Hematopoietic multipotent progenitor cell (in vitro differentiated cells): ENCODE measurements at places on chromosomes 5 and 9.

DNA sequence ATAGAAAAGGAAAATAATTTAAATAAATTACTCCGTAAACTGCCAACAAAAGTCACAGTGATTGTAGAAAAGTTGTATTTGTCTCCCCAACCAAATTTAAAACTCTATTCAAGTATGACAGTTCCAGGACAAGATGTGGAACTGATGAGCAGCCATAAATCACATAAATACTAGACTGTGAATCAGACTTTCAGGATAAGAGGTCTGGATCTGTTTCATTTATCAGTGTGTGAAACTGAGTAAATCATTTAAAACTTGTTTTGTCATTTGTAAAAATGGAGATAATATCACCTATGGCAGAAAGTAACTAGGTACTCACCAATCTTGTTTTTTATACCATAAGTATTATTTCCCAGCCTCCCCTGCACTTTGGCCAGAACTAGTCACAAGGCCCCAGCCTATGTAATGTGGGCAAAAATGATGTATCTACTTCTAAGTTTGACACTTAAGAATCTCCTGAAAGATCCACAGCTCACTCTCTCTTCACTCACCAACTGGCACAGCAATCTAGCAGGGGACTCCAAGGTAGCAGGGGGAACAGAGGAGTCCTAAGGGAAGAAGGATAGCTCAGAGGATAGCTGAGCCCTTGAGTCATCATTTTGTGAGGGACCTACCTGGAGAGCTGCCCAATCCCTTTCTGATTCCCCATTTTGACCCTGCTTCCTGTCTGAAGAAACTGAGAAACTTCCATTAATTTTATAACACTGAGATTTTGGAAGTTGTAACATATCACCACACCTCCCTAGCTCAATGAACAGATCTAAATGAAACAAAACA lies 31.6 kb downstream of the TMEM161B start:
- DNase-seq, result no peak

- no peak for DNase-seq
Observed at GRCh38 chr5:73120222-73121118, at the start of gene TMEM171. Gene TMEM171 (plus strand): TSS chr5:73120575. CDS start chr5:73123374, 2,799 bp downstream.

GRCh38 chr5:43037636-43038495 lies 2.3 kb downstream of the ANXA2R start:
- DNase-seq, result no peak

DNA sequence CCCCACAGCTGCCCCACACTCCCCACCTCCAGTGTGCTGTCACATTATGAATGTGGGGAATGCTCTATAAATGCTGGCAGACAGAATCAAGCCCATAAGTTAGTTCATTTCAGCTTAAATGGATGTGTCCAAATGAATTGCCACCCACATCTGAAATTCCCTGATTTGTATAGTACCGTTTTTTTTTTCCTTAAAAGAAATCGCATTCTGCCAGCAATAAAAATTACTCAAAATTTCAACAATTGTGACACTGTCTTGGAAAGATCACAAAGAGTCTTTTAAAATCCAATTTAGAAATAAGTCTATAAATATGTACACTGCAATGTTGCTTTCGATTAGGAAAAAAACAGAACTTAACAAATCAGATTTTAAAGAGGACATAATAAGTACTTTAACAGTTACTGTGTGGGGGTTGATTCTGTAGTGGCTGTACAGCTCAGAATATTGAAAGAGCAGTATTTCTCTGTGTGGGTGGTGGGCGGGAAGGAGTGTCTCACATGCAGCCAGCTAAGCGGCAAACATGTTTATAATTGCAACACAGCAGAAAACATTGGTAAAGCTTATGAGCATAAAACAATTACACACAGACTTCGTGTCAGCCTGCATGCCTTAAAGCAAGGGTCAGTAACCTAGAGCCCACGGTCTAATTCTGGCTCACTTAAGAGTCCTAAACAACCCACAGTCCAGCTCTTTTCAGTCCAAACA lies 24.9 kb upstream of the CSNK1G3 start:
- no peak for DNase-seq

DNA sequence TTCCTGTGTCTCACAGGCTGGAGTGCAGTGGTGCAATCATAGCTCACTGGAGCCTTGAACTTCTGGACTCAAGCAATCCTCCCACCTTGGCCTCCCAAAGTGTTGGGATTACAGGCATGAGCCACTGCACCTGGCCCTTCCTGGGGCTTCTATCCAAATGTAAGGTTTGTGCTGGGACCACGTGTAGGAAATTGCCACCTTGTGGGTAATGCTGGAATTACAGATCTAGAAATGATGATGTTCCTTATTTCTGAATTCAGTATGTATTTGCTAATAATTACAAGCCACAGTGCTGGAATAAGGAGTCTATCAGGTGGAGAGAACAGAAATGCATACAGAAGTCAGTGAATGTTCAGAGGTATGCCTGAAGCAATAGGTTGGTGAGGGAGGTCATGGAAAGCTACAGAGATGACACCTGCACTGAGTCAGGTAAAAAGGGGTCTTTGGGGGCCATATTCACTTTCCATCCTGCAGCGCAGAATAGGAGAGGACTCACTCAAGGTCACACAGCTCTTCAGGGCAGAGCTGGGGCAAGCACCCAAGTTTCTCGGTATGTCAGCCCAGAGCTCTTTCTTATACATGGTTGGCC lies 8.8 kb upstream of the IGFBPL1 start:
- DNase-seq, result peak; percentile 68

DNA sequence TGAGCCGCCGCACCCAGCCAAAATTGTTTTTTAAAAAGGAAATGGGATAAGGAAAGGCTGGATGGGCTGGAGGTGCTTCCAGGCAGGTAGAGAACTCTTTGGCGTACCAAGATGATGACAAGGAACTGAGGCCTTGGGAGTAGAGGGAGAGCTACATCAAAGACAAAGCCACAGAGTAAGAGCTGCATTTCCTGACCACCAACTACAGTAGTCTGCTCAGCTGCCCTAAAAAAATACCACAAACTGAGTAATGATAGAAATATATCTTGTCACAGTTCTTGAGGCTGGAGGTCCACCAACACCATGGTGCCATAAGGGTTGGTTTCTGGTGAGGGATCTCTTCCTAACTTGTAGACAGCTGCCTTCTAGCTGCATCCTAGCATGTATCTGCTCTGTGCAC lies 8.2 kb downstream of the OR1K1 start:
- no peak for DNase-seq

DNA sequence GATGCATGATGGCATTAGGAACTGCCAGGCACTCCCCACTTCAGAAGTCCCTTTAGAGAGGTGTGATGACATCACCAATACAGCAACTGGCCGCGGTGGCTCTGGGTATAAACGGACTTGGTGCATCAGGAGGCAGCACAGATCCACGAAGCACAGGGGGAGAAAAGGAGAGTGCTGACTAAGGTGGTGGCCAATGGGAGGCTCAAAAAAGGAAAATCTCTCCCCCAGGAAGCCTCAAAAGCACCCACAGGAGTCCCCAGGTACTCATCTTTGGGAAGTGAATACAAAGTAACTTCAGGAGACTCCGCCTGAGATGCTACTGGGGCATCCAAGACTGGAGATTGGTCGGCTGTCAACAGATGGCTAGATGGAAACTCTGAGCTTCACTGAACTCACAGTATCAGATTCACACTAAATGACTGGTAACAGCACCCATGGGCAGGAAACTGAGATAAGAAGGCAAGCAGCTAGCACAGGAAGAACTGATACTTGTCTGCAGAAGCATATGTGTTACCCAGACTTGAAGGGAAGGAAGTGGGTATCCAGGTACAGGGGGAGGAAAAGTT lies 7.6 kb downstream of the TTC39B start:
- peak; percentile 75 for DNase-seq

GRCh38 chr9:128070874-128071273 lies 2.8 kb downstream of the SLC25A25 start:
- no peak for DNase-seq

GRCh38 chr9:116355153-116355921 lies 201.7 kb downstream of the PAPPA start:
- no peak for DNase-seq

- DNase-seq, result no peak
Observed at GRCh38 chr9:27489087-27489876, 34.8 kb upstream of the IFNK start.

DNA sequence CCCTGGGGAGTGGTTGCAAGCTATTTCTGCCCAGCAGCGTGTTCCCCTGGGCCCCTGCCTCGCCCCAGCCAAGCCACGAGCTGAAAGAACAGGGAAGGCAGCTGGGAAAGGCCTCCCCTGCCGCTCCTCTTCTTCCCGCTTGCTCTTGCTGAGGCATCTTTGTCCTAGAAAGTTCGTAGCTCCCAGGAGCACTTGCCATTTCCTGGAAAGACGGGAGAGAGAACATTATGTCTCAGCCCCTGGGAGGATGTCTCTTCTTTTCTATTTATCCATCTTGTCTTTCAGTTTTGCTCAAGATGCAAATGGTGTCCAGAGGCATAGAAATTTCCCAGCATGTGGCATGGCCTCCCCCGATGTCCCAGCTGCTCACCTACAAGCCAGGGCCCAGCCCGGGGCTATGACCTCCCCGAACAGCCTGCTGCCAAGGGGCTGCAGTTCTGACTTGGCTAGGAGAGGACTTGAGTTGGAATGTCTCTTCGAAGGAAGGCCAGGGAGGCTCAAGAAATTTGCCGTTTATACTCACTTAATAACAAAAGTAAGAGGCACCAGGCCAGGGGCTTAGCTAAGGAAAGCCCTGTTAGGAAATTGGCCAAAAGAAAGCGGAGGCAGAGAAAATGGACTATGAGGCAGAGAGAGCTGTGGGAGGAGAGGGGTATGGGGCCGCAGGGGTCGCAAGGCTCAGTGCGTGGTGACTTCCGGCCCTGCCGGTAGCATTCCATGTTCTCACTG lies 87.3 kb downstream of the LIFR start:
- no peak for DNase-seq

GRCh38 chr9:127769929-127770582 lies 8.4 kb downstream of the SH2D3C start:
- peak; percentile 40 for DNase-seq

- no peak for DNase-seq
Observed at GRCh38 chr9:120918931-120919842, 7.4 kb downstream of the TRAF1 start.

- DNase-seq, result no peak
Observed at GRCh38 chr5:135364421-135365262, 34.4 kb downstream of the MACROH2A1 start.

- no peak for DNase-seq
Observed at GRCh38 chr5:145226726-145227125, 608.4 kb downstream of the PRELID2 start.

DNA sequence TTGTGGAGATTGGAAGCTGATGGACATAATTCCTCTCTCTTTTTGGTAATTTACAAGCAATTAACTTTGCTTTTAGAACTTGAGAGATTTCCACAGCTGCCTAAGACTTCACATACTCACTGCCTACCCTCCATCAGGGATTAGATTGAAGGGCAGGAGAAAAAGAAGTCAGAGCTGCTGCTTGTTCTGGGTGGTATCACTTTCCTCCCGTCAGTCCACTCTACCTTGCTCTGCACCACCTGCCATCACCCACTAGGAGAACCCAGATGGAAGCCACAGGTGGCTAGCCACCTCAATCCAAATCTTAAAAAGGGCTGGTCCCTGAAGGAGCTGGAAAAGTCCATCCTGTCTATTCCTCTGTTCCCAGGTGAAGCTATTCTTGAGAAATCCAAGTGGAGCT lies 10.5 kb downstream of the IRF1 start:
- peak; percentile 41 for DNase-seq

DNA sequence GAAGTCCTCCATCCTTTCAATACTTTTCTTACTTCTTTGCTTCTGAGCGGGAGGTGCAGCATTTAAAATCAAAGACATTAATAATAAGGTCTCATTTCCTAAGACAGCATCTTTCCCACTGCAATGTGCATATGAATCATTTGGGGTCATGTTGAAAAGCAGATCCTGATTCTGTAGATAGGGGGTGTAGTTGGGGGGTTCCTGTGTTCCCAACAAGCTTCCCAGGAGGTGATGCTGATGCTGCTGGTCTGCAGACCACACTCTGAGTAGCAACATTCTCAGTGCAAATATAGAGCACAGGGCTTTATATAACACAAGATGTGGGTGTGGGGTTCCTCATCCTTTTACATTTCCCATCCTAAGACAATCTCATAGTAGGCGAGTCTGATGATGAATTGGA lies 126.5 kb upstream of the PALM2AKAP2 start:
- DNase-seq, result no peak

GRCh38 chr5:174288439-174288838 lies 242.9 kb downstream of the NSG2 start:
- DNase-seq, result no peak

DNA sequence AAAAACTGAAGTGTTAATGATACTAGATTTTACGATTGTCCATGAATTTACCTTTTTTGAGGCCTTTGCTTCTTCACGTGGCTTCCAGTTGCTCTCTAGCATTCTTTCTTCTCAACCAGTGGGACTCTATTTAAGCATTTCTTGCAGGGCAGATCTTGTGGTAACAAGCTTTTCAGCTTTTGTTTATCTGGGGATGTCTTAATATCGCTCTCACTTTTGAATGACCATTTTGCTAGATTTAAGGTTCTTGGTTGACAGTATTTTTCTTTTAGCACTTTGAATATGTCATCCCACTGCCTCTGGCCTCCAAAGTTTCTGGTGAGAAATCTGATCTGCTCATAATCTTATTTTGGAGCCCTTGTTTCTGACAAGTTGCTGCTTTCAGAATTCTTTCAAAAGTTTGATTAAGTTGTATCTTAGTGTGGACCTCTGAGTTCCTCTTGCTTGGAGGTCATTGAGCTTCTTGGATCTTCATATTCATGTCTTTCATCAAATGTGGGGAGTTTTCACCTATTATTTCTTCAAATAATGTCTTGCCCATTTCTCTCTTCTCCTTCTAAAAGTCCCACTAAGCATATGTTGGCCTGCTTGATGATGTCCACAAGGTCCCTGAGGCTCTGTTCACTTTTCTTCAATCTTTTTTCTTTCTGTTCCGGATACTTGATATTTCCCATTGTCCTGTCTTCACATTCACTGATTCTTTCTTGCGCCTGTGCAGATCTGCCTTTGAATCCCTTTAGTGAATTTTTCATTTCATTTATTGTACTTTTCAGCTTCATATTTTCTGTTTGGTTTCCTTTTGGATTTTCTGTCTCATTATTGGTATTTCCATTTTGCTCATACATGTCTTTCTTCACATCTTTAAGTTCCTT lies 8.8 kb downstream of the EXOC3 start:
- DNase-seq, result no peak

- DNase-seq, result no peak
Observed at GRCh38 chr5:153983885-153984284, 54.8 kb downstream of the FAM114A2 start.

GRCh38 chr5:141516672-141517025 lies 27.8 kb downstream of the PCDHGC5 start:
- DNase-seq, result no peak

DNA sequence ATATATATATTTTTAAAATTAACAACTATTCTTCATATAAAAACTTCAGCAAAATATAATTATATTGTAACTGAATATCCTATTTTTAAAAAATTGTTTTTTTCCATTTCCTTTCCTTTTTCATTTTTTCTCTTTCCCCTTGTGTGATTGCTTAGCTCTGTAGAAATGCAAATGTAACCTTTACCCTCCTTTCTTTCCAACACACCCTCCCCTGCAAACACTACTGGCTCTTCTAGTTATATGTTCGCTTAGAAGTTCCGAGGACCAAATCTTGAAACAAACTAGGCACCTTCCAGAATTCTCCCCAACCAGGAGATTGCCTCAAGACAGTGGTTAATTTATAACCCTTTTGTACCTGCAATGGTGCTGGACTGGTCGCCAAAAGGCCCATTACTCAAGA lies 1980.0 kb upstream of the CDH6 start:
- no peak for DNase-seq
